ENCODE measurements at places on chromosomes 16 and 17.

GRCh38 chr17:46171939-46172338 lies 21.3 kb downstream of the KANSL1 start:
- DNase-seq, result no peak

DNA sequence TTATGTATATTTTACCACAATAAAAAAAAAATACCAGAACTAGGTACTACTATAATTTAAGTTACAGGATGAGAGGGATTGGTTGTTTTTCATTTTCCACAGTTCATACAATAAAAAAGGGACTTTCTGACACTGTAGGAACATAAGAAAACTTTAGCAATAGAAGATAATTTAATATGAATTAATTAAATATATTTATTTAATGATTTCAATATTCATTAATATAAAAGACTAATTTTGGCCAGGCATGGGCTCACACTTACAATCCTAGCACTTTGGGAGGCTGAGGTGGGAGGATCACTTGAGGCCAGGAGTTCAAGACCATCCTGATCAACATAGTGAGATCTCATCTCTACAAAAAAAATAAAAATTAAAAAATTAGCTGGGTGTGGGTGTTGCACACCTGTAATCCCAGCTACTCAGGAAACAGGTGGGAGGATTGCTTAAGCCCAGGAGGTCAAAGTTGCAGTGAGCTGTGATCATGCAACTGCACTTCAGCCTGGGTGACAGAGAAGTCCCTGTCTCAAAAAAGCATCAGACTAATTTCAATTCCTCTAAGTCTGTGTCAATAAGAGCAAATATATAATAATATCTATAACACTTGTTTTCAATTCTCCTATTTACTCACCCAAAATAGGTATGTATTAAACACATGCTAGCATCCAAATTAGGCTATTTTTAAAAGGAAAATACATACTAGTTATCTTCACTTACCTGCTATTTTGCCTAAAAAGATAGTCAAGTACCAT lies 79.6 kb downstream of the BRIP1 start:
- no peak for DNase-seq

GRCh38 chr17:50853781-50854180 lies 12.4 kb downstream of the TOB1 start:
- no peak for DNase-seq

- DNase-seq, result no peak
Measured at GRCh38 chr16:84759061-84759460, 59.3 kb downstream of the USP10 start.

- no peak for DNase-seq
Measured at GRCh38 chr17:8324923-8325322, 14.7 kb upstream of the ODF4 start.

All from D341Med (cell line).